ENCODE measurements at places on chromosomes 2 and 18.
A peak's percentile ranks its signal among the peaks of the same experiment; 100 is the strongest.

GRCh38 chr2:43563679-43564078 lies 32.2 kb downstream of the THADA start:
- DNase-seq: no peak

- peak; percentile 26 for DNase-seq
These were observed 670 bp upstream of the MOCOS start for GRCh38 chr18:36186461-36187192.

DNA sequence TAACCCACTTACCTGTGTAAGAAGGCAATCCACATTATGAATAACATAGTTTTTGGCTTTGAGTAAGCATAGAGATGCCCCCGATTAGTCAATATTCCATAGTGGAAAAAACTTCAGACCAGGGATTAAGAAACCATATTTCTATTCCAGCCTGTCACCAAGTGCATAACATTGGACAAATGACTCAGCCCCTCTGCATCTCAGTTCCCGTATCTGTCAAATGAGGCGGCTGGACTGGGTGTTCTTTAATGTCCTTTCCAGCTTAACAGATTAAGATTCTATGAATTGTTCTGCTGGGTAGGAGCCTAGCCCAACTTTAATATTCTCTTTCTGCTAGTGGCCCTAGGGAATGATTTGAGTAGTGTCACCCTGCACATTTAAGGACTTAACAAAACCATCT lies 11.8 kb upstream of the FTCDNL1 start:
- no peak for DNase-seq

GRCh38 chr2:226893216-226893615 lies 57.4 kb downstream of the RHBDD1 start:
- DNase-seq: no peak

DNA sequence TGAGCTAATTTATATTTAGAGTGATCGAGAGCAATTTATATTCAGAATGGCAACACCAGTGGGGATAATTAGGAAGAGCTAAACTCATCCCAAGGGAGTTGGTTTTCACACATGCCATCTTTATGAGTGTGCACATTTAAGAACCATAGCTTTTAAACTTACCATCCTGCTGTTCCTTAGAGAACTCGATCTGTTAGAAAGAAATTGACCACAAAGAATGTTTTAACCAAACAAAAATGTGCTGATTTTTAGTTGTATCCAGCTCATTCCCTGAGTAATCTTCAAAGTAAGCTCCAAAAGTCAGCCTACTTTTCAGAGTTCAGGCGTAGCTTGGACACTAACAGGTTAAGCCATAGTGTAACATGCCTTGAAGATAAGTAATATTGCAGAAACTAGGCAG lies 12.6 kb downstream of the MYL1 start:
- no peak for DNase-seq

DNA sequence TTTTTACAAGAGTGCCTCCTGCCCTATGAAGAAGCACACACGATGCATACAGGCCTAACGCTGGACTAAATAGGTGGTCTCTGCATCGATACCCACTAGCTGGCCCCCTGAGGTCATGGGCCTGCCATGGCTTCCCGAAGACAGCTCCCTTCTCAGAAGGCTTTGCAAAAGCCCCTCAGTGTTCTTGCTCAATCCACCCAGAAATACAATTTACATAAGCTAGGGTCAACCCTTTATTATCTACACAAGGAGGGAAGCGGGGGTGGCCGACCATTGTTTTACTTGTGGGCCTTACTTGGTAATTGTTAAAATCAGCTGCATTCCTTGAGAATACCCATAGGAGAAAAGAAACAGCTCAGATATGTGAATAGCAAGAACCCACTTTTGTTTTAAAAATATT lies 28.5 kb downstream of the UXS1 start:
- DNase-seq: no peak

- DNase-seq: no peak
These were observed 177.5 kb downstream of the ANAPC1 start for GRCh38 chr2:111706481-111707001.

GRCh38 chr2:228180181-228181097 lies 1.0 kb downstream of the SPHKAP start:
- DNase-seq: peak; percentile 19

- DNase-seq: no peak
These were observed 113.9 kb downstream of the MREG start for GRCh38 chr2:215899141-215900074.

DNA sequence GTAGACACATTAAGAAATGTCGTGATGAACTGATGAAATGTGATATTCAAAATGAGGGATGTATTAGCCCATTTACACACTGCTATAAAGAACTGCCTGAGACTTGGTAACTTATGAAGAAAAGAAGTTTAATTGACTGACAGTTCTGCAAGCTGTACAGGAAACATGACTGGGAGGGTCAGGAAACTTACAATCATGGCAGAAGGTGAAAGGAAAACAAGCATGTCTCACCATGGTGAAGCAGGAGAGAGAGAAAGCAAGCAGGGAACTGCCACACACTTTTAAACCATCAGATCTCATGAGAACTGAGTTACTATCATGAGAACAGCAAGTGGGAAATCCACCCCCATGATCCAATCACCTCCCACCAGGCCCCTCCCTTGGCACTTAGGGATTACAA lies 1010.8 kb upstream of the CELF4 start:
- no peak for DNase-seq

GRCh38 chr2:74500578-74500946 lies 1.2 kb upstream of the LBX2 start:
- DNase-seq: no peak

DNA sequence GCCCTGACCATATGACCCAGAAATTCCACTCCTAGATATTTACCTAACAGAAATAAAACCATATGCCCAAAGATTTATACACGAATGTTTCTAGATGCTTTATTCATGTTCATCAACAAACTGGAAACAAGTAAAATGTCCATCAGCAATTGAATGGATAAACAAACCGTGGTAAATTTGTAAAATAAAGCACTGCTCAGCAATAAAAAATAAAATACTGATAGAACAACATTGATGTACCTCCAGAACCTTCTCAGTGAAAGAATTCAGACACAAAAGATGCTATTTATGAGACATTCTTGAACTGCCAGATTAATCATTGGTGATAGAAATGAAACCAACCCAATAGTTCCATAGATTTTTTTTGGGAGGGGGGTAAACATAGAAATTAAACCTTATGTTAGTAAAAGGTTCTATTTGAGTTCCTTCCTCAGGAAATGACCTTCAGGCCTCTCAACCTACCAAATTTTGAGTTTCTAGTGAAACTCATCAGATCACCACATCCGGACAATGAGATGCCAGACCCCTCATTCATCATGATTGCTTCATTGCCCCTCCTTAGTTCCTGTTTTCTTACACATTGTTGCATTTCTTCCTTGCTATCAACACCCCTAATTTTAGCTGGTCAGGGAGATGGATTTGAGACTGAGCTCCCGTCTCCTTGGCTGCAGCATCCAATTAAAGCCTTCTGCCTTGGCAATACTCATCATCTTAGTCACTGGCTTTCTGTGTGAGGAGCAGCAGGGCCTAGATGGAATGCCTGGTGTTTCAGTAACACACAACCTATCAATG lies 203.5 kb downstream of the LPIN1 start:
- no peak for DNase-seq

- no peak for DNase-seq
These were observed 19.8 kb downstream of the MAP4K4 start for GRCh38 chr2:101717071-101717845.

GRCh38 chr2:159606287-159606686 lies 10.1 kb downstream of the BAZ2B start:
- no peak for DNase-seq

- DNase-seq: no peak
These were observed 24.0 kb downstream of the RTN4 start for GRCh38 chr2:55026202-55026601.

- DNase-seq: no peak
These were observed 1064.8 kb downstream of the SUCLG1 start for GRCh38 chr2:83394134-83394904.

DNA sequence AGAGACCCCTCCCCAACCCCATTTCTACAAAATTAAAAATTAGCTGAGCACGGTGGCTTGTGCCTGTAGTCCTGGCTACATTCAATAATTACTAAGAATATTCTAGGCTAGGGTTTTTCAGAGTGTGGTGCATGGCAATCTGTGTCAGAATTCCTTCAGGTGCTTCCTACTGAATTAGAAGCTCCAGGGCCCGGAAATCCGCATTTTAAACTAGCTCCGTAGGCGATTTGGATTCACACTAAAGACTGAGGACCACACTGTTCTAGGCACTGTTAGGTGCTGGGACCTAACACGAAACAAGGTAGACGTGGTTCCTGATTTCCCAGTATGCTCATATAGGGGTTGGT lies 628 bp upstream of the ZFAND2B start:
- DNase-seq: no peak

DNA sequence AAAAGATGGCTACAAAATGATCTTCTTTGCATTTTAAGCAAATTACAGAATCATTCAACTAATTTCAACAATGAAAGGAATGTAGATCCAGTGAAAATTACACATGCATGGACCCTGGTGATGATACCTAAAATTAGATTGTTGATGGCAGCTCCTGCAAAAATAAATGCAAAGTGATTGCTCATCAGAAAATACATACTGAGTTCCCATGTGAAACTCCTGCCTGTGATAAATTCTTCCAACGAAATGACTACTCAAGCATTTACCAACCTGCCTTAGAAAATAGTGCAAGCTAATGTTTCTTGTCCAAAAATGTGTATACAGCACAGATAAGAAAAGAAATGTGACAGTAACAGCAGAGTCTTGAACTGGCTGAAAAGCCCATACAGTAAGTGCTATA lies 300.0 kb upstream of the REV1 start:
- no peak for DNase-seq

- DNase-seq: peak; percentile 62
These were observed 29.7 kb downstream of the CCDC141 start for GRCh38 chr2:179020156-179020750.

DNA sequence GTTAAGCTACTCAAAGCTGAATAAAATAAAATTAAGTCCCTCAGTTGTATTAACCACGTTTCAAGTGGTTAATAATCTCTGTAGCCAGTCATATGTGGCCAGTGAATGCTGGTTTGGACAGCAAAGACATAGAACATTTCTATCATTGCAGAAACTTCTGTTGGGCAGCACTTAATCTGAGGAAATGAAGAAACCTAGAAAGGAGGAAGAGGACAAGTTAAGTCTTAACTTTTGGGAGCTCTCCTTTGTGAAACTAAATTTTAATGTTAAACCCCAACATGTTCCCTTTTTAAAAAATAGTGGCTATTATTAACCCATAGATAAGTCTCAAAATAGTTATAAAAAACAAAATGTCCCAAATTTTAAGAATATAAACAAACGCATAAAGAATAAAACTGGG lies 421.3 kb downstream of the ARHGAP15 start:
- DNase-seq: no peak

DNA sequence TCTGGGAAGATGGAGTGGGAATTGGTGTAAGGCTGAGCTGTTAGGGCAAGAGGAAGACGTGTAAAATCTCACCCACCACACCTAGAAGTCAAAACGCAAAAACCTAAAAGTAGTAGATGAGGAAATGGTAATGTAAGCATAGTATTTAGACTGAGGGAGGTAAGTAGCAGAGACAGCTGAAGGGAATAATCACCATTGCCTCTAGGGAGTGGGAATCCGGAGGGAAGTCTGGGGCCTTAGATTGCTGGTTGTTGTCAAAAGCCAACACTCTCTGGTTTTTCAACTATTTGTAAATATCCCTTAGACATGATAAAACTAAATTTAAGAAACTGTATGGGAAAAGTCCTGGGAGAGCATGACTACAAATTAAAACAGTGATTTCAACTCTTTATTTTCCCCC lies 28.7 kb upstream of the MYCN start:
- DNase-seq: no peak

- no peak for DNase-seq
These were observed 57.8 kb upstream of the SPP2 start for GRCh38 chr2:233992513-233993217.

- DNase-seq: peak; percentile 7
These were observed 105.1 kb downstream of the RDH14 start for GRCh38 chr2:18455236-18455862.

- no peak for DNase-seq
These were observed 47.9 kb downstream of the RAB3GAP1 start for GRCh38 chr2:135099802-135100483.

DNA sequence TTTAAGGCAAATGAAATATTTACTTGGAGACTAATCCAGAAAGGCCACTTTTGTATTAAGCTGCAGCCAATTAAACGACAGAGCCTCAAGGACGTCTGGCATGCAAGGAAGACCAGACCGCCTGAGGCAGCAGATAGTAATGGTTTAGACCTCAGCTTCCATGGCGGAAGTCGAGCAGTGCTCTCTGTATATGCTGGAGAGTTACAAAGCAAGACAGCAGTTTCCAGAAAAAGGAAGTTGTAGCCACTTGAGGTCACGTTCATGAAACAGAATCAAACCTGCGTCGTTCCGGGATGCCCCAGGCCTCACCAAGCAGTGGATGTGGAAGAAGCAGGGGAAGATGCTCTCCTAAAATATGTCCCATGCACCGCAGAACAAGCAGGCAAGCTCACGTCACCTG lies 142.0 kb downstream of the PTGR3 start:
- no peak for DNase-seq

GRCh38 chr2:211423018-211423417 lies 866.6 kb downstream of the CPS1 start:
- DNase-seq: no peak

DNA sequence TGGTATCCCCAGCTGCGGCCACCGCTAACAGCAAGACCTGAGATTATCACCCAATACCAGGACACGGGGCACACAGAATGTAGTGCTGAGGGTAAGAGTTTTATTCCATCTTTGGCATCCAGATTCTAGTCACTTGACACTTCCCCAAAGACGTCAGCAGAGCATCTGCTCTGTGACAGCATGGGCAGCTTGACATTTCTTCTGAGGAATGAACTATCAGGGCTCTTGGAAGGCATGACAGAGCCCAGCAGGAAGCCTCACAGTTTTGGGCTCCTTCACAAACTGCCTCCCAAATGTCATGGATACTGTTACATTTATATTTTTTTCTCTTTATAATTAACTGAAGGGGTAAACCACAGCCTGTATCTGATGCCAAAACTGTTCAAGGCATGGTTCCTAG lies 1010.7 kb downstream of the TDRD15 start:
- DNase-seq: no peak

DNA sequence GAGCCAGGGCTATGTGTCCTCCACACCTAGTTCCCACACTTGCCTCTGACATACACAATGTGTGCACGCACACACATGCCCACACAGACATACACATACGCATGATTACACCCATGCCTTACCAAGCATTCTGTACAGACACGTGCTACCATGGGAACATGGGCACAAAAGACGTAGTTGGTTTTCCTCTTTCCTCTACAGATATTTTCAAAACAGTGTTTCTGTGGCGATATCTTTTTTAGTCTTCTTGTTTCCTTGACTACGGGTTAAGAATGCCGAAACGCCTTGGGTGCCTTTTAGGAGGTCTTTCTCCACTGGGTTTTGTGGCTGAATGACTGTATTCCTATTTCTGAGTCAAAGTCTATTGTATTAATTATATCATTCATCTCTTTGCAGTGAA lies 75.5 kb upstream of the SPTBN1 start:
- DNase-seq: no peak

GRCh38 chr2:128372621-128373341 lies 54.1 kb upstream of the HS6ST1 start:
- DNase-seq: no peak
